ENCODE measurements at places on chromosomes 3 and 15.

- DNase-seq: no peak
Observed at GRCh38 chr3:148605521-148605920, 92.2 kb upstream of the AGTR1 start.

DNA sequence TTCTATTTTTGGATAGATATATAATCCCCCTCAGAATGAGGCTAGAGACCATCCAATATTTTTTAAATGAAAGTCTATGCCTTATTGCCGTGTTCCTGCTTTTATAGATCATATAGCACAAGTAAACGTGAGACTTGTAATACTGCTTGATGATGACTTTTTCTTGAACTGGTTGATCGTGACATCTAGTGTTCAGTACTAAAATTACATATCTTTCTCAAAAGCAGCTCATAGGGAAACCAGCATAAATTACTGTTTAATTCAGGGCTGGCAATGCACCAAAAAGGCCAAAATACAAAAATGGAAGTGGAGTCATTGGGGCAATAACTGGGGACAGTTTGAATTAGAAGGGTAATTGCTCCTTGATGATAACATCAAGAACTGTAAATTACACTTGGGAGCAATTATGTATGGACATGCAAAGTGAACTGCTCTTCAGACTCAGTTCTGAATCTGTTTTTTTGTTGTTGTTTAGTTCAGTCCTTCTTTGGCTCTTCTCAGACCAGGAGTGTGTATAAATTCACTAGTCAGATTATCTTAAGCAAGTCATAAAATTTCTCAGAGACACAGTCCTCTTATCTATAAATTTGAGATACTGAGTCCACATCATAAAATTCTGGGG, 325.3 kb downstream of the THSD4 start:
- peak; percentile 57 for DNase-seq

- peak; percentile 29 for DNase-seq
Observed at GRCh38 chr3:43013743-43014155, 34.6 kb downstream of the GASK1A start.

GRCh38 chr15:65361708-65362459, 15.9 kb downstream of the IGDCC3 start:
- no peak for DNase-seq

GRCh38 chr3:71092665-71093064, 490.9 kb downstream of the FOXP1 start:
- DNase-seq: no peak

All from common myeloid progenitor, CD34-positive (primary cell).